G401 (cell line): ENCODE measurements at places on chromosomes 4 and X.

GRCh38 chr4:181989071-181989470 is 254.1 kb upstream of the TENM3 start:
- no peak for DNase-seq

DNA sequence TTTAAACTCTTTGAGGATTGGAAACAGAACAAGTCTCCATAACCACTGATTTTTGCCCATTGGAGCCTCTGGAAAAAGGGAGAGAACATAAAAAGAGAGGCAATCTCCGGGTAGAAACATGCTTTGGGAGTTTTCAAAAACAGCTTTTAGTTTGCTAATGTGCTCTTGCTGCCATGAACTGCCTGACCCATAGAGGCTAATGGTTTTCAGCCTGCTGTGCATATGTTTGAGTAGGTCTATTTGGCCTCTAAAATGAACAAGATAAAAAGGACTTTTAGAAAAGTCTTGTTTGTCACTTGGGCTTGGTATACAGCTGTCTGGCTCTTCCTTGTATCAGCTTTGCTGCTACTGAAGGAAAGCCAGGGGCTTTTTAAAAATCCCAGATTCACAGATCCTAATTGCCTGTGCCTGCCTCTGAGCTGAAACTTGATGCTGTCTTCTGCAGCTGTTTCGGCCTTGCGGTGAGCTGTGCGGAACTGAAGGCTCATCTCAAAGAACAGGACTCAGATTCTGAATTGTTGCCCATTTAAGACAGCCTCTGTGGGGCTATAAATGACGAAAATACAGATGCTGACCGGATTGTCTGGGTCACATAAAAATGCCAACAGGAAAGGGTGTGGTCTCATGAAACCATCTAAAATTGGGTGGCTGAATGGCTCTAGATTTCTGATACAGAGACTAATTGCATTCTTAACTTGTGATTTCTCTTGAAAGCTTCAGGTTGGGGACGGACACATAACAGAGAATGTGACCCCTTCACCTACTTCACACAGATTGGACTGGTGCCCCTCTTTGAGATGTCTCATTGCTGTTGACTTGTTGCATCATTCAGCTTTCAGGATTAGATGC is 18.4 kb upstream of the ZNF41 start:
- no peak for DNase-seq

GRCh38 chrX:44897539-44897938 is 24.6 kb downstream of the KDM6A start:
- no peak for DNase-seq

DNA sequence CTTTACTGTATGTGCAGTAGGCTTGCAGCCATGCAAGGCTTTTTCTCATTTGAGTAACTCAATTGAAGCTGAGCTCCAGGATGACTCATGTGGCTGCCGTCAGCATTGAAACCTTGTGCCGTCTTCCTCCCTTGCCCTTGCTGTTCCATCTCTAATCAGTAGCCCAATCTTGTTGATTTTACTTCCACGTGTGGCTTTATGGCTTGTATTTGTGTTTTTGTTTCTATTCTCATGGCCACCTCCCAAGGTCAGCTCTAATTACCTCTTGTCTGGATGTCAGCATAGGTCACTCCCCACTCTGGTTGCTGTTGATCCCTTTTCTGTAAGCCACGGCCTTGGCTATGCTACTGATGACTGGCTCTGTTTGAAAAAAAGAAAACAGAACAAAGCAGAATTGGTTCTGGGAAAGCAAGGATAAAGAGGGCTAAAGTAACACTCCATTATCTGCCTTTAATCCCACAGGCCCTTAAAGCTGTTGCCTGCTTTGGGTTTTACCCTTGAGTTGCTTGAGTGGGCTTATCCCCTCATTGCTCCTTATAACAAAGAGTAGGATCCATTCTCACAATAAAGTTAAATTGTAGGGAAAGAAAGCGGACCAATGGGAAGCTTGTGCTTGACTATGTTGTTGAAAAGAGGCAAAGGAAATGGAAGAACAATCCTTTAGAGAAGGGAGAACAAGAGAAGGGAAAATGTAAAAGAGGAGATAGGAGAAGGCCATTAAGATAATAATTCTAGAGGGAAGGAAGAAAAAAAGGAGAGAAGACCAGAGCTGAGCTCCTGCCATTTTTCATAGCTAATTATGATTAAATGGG is 173.9 kb upstream of the PGRMC2 start:
- DNase-seq, result no peak

GRCh38 chr4:71064521-71064920 is 71.1 kb downstream of the DCK start:
- DNase-seq, result peak; percentile 78

GRCh38 chr4:13238936-13239335 is 245.2 kb downstream of the RAB28 start:
- DNase-seq, result no peak

- no peak for DNase-seq
Observed at GRCh38 chrX:54492340-54492739, 3.7 kb downstream of the FGD1 start.

- DNase-seq, result no peak
Observed at GRCh38 chrX:38126179-38126578, 94.5 kb downstream of the SRPX start.

DNA sequence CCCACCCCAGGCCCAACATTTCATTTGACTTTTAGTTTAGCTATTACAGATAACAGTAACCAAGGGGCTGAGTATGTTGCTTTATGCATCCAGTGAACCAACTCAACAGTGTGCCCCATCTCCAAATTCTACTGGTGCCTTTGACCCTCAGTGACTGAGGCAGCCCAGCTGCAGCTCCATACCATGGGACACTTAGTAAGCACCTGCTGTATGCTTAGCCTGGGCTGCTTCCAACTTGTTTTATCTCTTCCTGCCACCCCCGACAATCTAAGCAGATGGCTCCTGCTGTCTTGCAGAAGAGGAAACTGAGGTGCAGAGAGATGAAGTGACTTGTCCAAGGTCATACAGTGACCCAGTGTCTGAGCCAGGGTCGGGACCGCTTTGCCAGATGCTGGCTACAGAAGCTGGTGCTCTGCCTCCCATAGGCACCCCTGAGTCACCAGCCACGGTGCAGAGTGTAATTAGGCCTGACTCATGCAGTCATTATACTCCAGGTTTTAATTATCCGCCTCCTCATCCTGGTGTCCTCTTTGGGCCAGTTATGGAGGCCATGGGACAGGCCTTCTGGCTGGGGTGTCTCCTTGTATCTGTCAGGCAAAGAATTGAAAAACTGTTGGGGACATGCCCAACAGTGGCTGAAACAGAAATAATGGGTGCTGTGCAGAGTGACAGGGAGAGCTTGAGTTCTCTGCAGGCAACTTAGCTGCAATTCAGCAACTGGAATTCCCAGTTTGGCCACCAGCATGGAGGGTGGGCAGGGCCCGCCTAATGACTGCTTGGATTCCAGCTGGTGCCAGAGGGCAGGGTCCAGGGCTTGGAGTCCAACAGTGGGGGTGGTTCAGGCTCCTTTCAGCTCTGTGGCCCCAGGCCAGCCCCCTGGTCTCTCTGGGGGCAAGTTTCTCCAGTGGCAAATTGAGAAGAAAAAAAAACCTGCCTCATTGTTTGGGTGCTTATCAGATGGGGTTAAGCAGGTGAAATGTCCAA is 8.2 kb upstream of the GPR78 start:
- DNase-seq, result no peak

- DNase-seq, result no peak
Observed at GRCh38 chrX:46311581-46312120, 233.6 kb downstream of the ZNF674 start.

- peak; percentile 75 for DNase-seq
Observed at GRCh38 chr4:86357608-86358007, 2.2 kb downstream of the MAPK10 start.

GRCh38 chrX:48971249-48972219 is at the start of gene KCND1:
TSS of gene KCND1 (minus strand) at chrX:48971844. CDS start at chrX:48970271, 1,573 bp downstream.
- DNase-seq, result peak; percentile 50

DNA sequence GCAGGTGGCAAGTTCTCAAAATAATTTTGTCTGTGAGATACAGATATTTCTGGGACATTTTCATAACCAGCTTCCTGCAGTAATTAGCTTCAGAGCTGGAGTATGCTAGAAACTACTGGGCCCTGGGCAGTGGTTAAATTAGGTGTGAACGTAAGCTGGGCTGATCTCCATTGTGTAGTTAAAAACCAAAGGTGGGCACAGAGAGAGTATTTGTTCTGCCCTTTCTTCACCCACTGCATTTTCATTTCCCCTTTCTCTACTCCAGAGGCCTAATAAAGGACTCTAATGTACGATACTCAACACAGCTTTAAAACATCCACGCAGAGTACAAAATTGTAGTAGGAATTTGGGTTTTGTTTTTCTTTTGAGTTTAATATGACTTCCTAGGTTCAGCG is 252.7 kb downstream of the SPRY1 start:
- DNase-seq, result no peak

GRCh38 chr4:155832664-155833063 is 33.4 kb downstream of the ASIC5 start:
- DNase-seq, result no peak

- no peak for DNase-seq
Observed at GRCh38 chr4:56958111-56958517, 19.3 kb downstream of the NOA1 start.

DNA sequence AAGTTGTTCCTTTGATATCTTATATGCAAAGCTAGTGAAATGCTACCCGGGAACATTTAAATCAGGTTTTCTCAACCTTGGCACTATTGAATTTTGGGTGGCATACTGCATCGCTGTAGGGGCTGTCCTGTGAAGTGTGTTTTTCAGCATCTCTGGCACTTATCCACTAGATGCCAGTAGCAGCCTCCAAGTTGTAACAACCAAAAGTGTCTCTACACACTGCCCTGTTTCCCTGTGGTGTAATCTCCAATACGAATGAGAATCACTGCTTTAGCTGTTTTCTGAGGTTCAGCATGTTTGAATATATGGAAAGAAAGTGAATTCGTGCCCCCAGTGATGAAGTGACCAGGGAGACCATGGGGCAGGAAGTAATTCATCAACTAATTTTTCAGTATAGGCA is 551.6 kb upstream of the PRKX start:
- no peak for DNase-seq

DNA sequence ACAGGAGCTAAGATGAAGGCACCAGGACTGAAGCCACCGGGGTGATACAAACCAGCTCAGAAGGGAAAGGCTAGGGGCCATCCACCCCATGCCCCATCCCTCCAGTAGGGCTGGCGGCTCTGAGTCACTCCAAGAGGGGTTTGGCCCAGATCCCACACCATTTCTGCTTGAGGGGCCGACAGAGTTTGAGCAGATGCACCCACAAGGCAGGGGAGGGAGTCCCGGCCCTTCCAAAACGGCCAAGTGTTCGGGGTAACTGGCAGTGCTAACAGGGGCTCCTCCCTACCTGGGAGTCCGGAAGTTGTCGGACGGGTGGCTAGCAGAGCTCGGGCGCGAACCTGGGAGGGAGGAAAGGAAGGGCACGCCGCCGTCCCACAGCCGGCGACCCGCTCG is 412 bp downstream of the SLC10A3 start:
- no peak for DNase-seq

DNA sequence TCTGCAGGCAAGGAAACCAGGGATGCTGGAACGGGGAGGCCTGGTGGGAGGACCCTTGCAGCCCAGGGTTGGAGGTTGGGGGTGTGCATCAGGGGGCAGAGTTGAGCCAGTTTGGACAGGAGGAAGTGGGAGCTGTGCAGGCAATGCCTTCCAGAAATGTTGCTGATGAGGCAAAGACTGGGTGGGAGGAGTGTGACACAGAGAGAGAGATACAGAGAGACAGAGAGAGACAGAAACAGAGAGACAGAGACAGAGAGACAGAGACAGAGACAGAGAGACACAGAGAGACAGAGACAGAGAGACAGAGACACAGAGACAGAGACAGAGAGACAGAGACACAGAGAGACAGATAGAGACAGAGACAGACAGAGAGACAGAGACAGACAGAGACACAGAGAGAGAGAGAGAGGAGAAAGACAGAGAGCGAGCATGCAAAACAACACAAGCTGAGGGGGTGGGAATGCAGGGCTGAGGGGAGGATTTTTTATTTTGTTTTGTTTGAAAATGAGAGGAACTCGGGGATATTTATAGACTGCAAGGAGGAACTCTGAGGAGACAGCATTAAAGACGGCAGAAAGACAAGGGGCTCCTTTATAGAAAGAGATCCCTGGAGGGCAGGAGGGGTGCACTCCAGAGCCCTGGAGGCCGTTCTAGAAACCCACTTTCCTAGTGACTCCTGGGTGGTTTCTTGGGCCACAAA is 1.9 kb upstream of the HAUS3 start:
- peak; percentile 65 for DNase-seq

DNA sequence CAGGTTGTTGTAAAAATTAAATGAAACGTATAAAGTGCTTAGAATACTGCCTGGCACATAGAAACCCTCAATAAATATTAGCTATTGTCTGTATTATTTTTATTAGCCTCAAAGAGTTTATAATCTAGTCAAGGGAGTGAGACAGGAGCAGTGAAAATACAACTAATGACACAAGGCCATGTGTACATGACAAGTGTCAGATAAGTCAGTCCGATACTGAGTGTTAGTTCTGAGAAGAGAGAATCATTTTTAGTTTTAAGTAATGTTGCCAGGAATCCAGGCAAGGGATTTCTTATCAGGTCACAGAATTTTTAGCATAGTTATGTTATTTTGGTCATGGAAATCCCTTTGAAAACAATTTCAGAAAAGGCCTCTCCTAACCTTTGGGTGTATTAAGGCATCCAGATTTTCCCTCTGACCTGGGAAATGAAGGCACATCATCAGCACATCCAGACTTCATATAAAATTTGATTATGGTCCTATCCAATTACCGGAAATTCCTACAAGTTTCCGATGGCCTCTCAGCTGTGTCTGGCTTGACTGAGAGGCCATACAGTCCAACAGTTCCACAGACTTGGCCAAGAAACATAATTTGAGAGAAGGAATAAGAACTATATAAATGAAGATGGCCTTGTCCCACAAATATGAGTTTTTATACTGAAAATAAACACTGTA is 35.7 kb downstream of the PPARGC1A start:
- no peak for DNase-seq

- no peak for DNase-seq
Observed at GRCh38 chr4:11966782-11967181, 538.1 kb upstream of the HS3ST1 start.

DNA sequence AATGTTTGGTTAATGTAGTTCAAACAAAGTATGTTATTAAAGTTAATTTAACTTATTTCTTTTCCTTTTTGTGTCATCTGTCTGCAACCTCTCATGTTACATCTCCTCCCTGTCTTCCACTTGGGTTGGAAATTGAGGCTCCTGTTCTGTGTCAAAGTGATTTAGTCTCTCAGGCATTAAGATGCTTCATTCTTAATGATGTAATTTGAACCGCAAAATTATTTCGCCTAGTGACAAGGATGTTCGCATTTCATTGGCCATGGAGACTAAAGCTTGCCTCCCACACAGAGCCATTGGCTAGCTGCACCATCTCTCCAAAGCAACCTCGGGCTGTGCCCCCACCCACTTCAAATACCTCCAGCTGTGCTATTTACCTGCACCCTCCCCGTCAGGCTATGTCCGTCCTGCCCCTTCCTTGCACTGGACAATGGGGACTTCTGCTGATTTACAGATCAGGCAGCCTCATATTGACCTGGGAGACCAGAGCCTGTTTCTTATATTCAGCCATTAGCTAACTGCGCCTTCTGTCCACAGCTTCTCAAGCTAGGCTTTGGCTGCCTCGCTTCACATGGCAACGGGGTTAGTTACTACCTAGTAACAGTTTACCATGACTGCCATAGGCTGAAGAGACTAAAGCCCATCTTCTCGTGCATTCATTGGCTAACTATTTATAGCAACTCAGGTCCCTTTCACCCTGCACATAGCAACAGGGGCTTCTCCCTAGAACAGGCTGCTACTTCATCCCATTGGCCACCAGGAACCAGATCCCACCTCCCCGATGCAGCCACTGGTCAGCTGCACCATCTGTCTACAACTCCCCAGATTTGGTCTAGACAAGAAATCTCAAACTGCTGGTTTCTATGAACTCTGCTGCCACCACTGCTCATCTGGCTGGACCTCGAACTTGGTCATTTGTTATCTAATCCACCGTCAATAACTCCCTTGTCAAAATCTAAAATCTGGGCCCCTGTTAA is 8.6 kb upstream of the ZNF157 start:
- peak; percentile 98 for DNase-seq
